RWPE2 (cell line): ENCODE measurements at places on chromosomes 16 and 17.

GRCh38 chr17:77191244-77191643 lies 50.5 kb downstream of the SEC14L1 start:
- no peaks in the 10 kb centered on the region for H3K4me1 ChIP-seq
- H3K36me3 ChIP-seq = peaks cover 44% of the 10 kb centered on the region
- H3K27ac ChIP-seq = no peak overlapping the region
- no peak for DNase-seq
- H3K4me3 ChIP-seq = no peak overlapping the region

GRCh38 chr17:65931246-65932149 lies 260.4 kb downstream of the CEP112 start:
- no peak for DNase-seq
- H3K36me3 ChIP-seq = no peaks in the 10 kb centered on the region; the same call in 1 of the 2 replicates
- H3K27ac ChIP-seq = no peak overlapping the region
- H3K4me1 ChIP-seq = peaks cover 7% of the 10 kb centered on the region
- no peaks in the 10 kb centered on the region for H3K27me3 ChIP-seq

DNA sequence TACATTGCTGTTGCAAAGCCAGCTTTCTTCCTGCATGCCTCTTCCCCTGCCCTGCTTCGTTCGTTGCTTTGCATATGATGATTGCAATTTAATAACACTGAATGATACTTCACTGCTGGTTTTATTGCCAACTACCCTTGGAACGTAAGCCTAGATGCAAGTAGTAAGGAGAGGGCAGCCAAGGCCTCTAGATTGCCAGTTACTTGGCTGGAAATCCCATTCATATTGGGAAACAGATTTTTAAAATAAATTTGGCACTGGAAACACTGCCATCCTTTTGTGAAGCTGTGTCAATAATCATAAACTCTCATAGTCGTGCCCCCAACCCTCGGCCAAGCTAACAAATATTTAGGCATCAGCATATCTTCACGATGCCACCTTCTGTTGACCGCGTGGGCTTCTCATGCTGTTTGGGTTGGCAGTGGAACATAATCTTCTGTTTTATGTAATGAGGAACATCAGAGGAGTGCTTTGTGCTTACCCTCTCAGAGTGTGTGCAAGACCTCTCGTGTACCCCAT lies 86.5 kb downstream of the MAP2K6 start:
- H3K36me3 ChIP-seq = no peaks in the 10 kb centered on the region
- H3K27ac ChIP-seq = no peak overlapping the region
- no peaks in the 10 kb centered on the region for H3K27me3 ChIP-seq
- H3K4me3 ChIP-seq = no peak overlapping the region

DNA sequence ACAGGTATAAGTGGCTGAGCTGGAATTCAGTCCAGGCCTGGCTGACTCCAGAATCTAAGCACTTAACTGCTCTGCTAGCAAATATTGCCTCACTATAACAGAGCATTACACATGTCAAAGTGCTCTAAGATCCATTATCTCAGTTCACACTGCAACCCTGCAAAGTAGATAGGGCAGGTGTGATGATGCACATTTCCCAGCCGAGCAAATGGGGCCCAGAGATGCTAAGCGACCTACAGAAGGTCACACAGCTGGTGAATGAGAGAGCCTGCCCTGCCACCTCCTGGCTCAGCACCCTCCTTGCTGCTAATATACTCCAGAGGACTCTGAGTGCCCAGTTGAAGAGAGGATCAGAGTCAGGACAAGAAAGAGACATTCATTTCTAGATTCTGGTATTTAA lies 73.6 kb upstream of the CCL1 start:
- H3K4me3 ChIP-seq = no peak overlapping the region
- no peak for DNase-seq
- H3K27me3 ChIP-seq = peaks cover 3% of the 10 kb centered on the region
- no peaks in the 10 kb centered on the region for H3K36me3 ChIP-seq
- no peaks in the 10 kb centered on the region for H3K4me1 ChIP-seq

GRCh38 chr16:54053891-54054820 lies 232.4 kb downstream of the IRX3 start:
- H3K36me3 ChIP-seq = no peaks in the 10 kb centered on the region
- H3K4me3 ChIP-seq = no peak overlapping the region
- H3K27ac ChIP-seq = no peak overlapping the region
- no peaks in the 10 kb centered on the region for H3K27me3 ChIP-seq
- no peak for DNase-seq

- peaks cover 23% of the 10 kb centered on the region for H3K4me1 ChIP-seq
- peak overlapping the region; percentile 98 for H3K27ac ChIP-seq
- DNase-seq = no peak
- H3K27me3 ChIP-seq = no peaks in the 10 kb centered on the region
- peak overlapping the region; percentile 95 for H3K4me3 ChIP-seq
Observed at GRCh38 chr17:50865060-50865867, 890 bp downstream of the TOB1 start.

- H3K27ac ChIP-seq = no peak overlapping the region
- no peak overlapping the region for H3K4me3 ChIP-seq
- H3K4me1 ChIP-seq = peaks cover 7% of the 10 kb centered on the region
- DNase-seq = no peak
- 0 out of 2 replicates have a peak, but pooled peaks cover 3% of the 10 kb centered on the region for H3K36me3 ChIP-seq
Observed at GRCh38 chr16:31466381-31466841, 5.5 kb upstream of the TGFB1I1 start.

DNA sequence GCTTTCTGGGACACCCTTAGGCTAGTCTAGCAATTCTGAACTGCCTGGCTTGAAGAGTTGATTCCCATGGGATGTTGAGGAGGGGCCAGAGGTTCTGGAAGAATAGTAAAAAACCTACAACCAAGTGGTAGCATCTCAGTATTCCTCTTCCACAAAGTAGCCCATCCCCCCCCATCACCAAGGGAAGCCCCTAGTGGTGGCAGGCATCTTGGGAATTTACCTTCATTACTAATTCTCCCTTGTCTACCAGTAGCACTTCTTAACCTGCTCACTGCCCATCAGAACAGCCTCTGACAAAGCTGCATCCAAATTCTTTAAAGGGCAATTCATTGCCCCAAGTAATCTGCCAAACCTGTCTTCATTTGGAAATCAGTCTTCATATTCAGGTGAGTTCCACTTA lies 12.8 kb upstream of the RAB11FIP4 start:
- DNase-seq = no peak
- H3K27me3 ChIP-seq = no peaks in the 10 kb centered on the region
- H3K36me3 ChIP-seq = peaks cover 46% of the 10 kb centered on the region
- H3K4me3 ChIP-seq = no peak overlapping the region
- no peaks in the 10 kb centered on the region for H3K4me1 ChIP-seq
- H3K27ac ChIP-seq = no peak overlapping the region

DNA sequence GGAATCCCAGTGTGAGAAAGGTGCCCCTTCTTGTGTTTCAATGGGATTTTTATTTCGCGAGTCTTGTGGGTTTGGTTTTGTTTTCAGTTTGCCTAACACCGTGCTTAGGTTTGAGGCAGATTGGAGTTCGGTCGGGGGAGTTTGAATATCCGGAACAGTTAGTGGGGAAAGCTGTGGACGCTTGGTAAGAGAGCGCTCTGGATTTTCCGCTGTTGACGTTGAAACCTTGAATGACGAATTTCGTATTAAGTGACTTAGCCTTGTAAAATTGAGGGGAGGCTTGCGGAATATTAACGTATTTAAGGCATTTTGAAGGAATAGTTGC lies 567 bp downstream of the UBB start:
- peak overlapping the region; percentile 67 for H3K27ac ChIP-seq
- peak overlapping the region; percentile 68 for H3K4me3 ChIP-seq
- peaks cover 32% of the 10 kb centered on the region for H3K4me1 ChIP-seq
- peaks cover 15% of the 10 kb centered on the region for H3K36me3 ChIP-seq

- no peaks in the 10 kb centered on the region for H3K27me3 ChIP-seq
- peaks cover 30% of the 10 kb centered on the region for H3K4me1 ChIP-seq
- H3K4me3 ChIP-seq = no peak overlapping the region
Observed at GRCh38 chr17:72501404-72502370, 380.9 kb downstream of the SOX9 start.
